ENCODE measurements at places on chromosomes 2 and 18. TPM values are rescaled to one million over a fixed set of nuclear protein-coding genes. Genes with fewer than 3 reads are reported as not detected.
A peak's percentile ranks its signal among the peaks of the same experiment; 100 is the strongest.

GRCh38 chr2:80591233-80591632, 286.7 kb upstream of the LRRTM1 start:
- no peaks in the 10 kb centered on the region for H3K4me1 ChIP-seq
- DNase-seq: no peak
- no peaks in the 10 kb centered on the region for H3K27me3 ChIP-seq
- H3K4me3 ChIP-seq: no peak overlapping the region
- H3K36me3 ChIP-seq: no peaks in the 10 kb centered on the region

- H3K27ac ChIP-seq: no peak overlapping the region
- H3K36me3 ChIP-seq: no peaks in the 10 kb centered on the region
- no peaks in the 10 kb centered on the region for H3K4me1 ChIP-seq
- no peaks in the 10 kb centered on the region for H3K27me3 ChIP-seq
Observed at GRCh38 chr2:212360068-212360460, 178.5 kb downstream of the ERBB4 start.

DNA sequence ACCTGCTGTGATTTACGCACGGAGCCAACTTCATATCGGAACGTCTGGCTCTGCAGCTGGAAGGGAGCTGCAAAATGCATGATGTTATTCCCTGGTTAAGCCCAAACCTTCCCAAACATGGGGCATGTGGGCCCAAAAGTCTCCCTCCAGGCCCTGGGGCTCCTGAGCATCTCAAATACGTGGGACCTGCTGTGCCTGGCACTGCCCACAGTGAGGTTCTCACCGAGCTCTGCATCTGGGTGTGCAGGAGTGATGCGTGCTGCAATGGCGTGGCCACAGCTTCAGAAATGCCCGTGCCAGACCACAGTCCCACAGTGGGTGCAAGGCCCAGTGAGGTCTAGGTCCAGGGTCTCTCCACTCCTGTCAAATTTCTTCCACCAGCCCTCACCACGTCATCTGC, 503.3 kb downstream of the EIPR1 start:
- H3K27me3 ChIP-seq: no peaks in the 10 kb centered on the region
- DNase-seq: no peak
- no peaks in the 10 kb centered on the region for H3K36me3 ChIP-seq
- no peaks in the 10 kb centered on the region for H3K4me1 ChIP-seq

DNA sequence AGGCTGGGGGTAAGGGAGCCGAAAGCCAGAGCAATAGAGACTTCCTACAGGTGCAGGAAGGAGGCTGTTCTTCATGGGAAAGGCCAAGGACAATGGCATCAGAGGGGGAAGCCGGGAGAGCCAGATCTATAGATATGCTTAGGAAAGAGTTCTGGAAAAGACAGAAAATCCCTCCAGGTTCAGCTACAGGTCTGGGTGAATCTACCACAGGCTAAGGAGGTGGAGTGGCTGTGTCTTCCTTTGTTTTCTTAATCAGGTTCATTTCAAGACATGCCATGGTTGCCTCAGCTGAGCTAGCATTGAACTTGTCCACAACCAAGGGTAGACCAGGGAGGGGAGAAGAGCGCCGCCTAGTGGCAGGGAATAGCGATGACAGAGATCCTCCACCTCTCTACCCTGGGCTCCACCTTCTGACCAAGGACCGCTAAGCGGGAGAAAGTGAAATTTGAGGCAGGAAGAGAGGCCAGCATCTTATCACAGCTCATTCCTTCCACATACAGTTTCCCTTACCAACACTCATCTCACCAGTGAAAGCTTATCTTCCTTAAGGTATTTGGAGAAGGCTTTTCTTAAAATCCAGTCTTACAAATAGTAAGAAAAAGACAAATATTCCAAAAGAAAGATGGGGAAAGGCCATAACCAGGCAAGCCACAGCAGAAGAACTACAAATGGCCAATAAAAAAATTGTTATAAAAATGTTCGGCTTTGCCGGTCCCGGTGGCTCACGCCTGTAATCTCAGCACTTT, 74.2 kb downstream of the VIT start:
- H3K4me3 ChIP-seq: no peak overlapping the region
- no peaks in the 10 kb centered on the region for H3K27me3 ChIP-seq
- no peak for DNase-seq
- H3K36me3 ChIP-seq: no peaks in the 10 kb centered on the region

DNA sequence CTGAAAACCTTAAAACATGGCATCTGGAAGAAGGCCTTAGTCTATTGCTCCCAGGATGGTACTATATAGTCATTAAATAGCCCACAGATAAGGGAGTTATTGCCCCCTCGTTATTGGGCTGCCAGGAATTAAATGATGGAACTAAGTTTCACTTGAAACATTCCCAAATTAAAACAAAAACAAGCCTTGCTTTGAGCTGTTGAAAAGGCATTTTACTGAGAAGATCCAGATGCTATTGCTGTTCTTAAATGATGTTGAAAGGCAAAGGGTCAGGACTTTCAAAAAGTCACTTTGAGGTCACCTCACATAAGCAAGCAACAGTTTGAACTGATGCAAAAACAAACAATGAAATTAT, 2.0 kb upstream of the AMMECR1L start:
- no peaks in the 10 kb centered on the region for H3K36me3 ChIP-seq
- H3K4me3 ChIP-seq: peak overlapping the region; percentile 67
- no peak for DNase-seq
- no peaks in the 10 kb centered on the region for H3K27me3 ChIP-seq
- H3K27ac ChIP-seq: no peak overlapping the region

- no peaks in the 10 kb centered on the region for H3K27me3 ChIP-seq
- no peak overlapping the region for H3K4me3 ChIP-seq
- peaks cover 9% of the 10 kb centered on the region for H3K4me1 ChIP-seq
- no peaks in the 10 kb centered on the region for H3K36me3 ChIP-seq
- H3K27ac ChIP-seq: no peak overlapping the region
Observed at GRCh38 chr2:210199186-210199765, 26.0 kb downstream of the ACADL start.

- no peak overlapping the region for H3K4me3 ChIP-seq
- peak; percentile 7 for DNase-seq
- no peaks in the 10 kb centered on the region for H3K27me3 ChIP-seq
- H3K36me3 ChIP-seq: peaks cover 21% of the 10 kb centered on the region
- H3K4me1 ChIP-seq: no peaks in the 10 kb centered on the region
- no peak overlapping the region for H3K27ac ChIP-seq
Observed at GRCh38 chr18:42030586-42031182, 75.7 kb downstream of the PIK3C3 start.

- no peak overlapping the region for H3K4me3 ChIP-seq
- DNase-seq: no peak
- H3K27ac ChIP-seq: no peak overlapping the region
- no peaks in the 10 kb centered on the region for H3K36me3 ChIP-seq
Observed at GRCh38 chr18:74140582-74140981, 7.1 kb downstream of the FBXO15 start.

DNA sequence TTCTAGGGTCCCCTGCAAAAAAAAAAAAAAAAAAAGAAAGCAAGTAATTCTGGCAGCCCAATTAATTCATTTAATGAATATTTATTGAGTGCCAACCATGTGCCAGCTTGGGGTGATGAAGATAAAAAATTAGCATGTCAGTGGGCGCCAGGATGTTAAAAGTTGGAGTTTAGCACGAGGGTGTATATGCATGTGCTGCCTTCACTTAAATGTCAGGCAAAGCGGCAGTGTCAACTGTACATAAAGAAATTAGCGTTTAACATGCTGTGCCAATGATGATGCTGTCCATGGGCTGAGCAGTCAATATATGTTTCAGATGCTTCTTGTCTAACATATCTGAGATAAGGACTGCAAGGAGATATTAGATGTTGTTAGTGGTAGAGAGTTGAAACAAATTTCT, 49.5 kb downstream of the ASAP2 start:
- H3K4me3 ChIP-seq: no peak overlapping the region
- no peaks in the 10 kb centered on the region for H3K36me3 ChIP-seq
- H3K27me3 ChIP-seq: no peaks in the 10 kb centered on the region
- no peak for DNase-seq
- H3K27ac ChIP-seq: no peak overlapping the region

DQX1 gene
- total RNA-seq: 0.73 TPM

GRCh38 chr2:212863185-212863588, 288.2 kb downstream of the IKZF2 start:
- H3K36me3 ChIP-seq: no peaks in the 10 kb centered on the region
- H3K4me3 ChIP-seq: no peak overlapping the region
- no peaks in the 10 kb centered on the region for H3K27me3 ChIP-seq
- H3K4me1 ChIP-seq: no peaks in the 10 kb centered on the region
- H3K27ac ChIP-seq: no peak overlapping the region

- no peak overlapping the region for H3K27ac ChIP-seq
- DNase-seq: no peak
- no peak overlapping the region for H3K4me3 ChIP-seq
- H3K36me3 ChIP-seq: no peaks in the 10 kb centered on the region
Observed at GRCh38 chr2:23498943-23499342, 114.0 kb downstream of the KLHL29 start.

GRCh38 chr2:162298669-162299335, 19.7 kb downstream of the IFIH1 start:
- no peaks in the 10 kb centered on the region for H3K27me3 ChIP-seq
- H3K36me3 ChIP-seq: no peaks in the 10 kb centered on the region
- H3K4me3 ChIP-seq: no peak overlapping the region
- DNase-seq: no peak

SERPINB4 gene
- total RNA-seq: not detected

DNA sequence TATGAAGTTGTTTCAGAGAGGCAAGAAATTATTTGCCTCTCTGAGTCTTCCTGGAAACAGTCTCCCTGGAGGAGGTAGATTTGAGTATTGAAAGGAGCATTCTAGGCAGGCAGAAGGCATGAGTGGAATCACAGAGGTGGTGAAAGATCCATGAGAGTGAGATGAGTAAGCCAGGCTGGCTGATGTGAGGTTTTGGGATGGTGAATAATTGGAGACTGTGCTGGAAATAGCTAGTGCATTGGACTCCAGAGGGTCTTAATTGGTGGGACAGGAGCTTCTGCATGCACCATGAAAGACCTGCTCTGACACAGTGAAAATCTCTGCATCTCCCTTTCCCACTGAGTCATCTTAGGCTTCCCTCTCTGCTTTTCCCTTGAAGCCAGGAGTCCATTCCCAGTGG, 46.3 kb downstream of the CDC42EP3 start:
- DNase-seq: peak; percentile 96
- peak overlapping the region; percentile 88 for H3K27ac ChIP-seq
- H3K27me3 ChIP-seq: no peaks in the 10 kb centered on the region
- no peaks in the 10 kb centered on the region for H3K36me3 ChIP-seq

AMER3 gene
- not detected for total RNA-seq

- H3K27ac ChIP-seq: no peak overlapping the region
- H3K36me3 ChIP-seq: peaks cover under 1% of the 10 kb centered on the region
- H3K4me1 ChIP-seq: peaks cover 5% of the 10 kb centered on the region
- no peak overlapping the region for H3K4me3 ChIP-seq
Observed at GRCh38 chr2:239119346-239120126, 271.7 kb downstream of the TWIST2 start.

DNA sequence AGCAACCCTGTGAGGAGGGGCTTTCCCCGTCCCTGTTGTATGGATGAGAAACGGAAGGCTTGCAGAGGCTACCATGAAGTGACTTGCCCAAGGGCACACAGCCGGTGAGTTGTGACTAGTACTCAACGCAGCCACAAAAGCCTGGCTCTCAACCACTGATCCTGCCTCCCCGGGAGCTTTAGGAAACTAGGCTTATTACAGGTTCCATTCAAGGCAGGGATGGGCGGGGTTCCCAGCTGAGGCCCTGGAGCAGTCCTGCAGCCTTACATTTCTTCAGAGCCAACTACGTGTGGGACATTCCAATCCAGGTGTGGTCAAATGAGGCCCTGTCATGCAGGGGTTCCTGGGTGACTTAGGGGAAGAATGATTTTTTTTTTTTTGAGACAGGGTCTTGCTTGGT, 59.6 kb downstream of the MEX3C start:
- no peak overlapping the region for H3K27ac ChIP-seq
- H3K27me3 ChIP-seq: no peaks in the 10 kb centered on the region
- H3K36me3 ChIP-seq: no peaks in the 10 kb centered on the region
- H3K4me3 ChIP-seq: no peak overlapping the region

COL4A4 gene
- 0.62 TPM for total RNA-seq

- H3K4me3 ChIP-seq: no peak overlapping the region
- H3K27ac ChIP-seq: no peak overlapping the region
- no peaks in the 10 kb centered on the region for H3K4me1 ChIP-seq
- H3K27me3 ChIP-seq: no peaks in the 10 kb centered on the region
- no peaks in the 10 kb centered on the region for H3K36me3 ChIP-seq
- DNase-seq: no peak
Observed at GRCh38 chr2:212911011-212911410, 240.4 kb downstream of the IKZF2 start.

GRCh38 chr2:43363120-43363519, 136.7 kb upstream of the ZFP36L2 start:
- H3K36me3 ChIP-seq: no peaks in the 10 kb centered on the region
- H3K27ac ChIP-seq: no peak overlapping the region
- H3K4me3 ChIP-seq: no peak overlapping the region

TTN gene
- 0.50 TPM for total RNA-seq

LIMS3 gene
- 3.2 TPM for total RNA-seq

DNA sequence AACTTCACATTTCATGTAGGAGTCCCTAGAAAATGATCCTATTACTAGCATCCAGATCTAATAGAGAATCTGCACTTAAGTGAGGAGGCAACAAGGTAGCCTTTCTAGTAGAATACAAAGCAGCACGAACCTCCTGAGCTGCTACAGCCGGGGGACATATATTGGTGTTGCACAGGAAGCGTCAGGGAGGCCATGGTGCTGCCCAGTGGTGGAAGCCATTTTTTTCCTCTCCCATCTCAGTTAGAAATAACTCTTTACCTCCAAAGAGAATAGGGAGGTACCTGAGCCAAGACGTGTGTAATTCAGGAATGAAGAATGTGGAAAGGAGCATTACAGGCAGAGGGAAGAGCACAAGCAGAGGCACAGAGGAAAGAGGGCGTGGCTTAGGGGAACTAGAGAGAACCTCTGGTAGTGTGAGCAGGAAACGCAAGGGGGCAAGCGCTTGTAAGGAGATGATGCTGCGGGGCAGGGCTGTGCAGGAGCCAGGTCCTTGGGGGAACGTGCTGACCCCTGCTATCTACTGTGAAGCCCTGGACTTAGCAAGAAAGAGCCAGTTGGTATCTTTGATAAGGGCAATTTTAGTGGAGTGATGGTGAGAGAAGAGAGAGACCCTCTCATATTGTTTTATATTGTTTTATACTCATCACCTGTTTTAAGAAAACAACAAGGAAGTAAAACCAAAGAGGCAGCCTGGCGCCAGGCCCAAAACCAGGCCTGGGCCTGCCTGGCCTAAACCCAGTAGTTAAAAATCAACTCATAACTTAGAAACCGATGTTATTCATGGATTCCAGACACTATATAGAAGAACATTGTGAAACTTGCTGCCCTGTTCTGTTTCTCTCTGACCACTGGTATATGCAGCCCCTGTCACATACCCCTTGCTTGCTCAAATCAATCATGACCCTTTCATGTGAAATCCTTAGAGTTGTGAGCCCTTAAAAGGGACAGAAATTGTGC, 50.0 kb upstream of the TTC39C start:
- DNase-seq: no peak
- H3K4me1 ChIP-seq: no peaks in the 10 kb centered on the region
- no peak overlapping the region for H3K4me3 ChIP-seq
- no peaks in the 10 kb centered on the region for H3K36me3 ChIP-seq
- H3K27me3 ChIP-seq: peaks cover 5% of the 10 kb centered on the region

- H3K27me3 ChIP-seq: no peaks in the 10 kb centered on the region
- no peak overlapping the region for H3K4me3 ChIP-seq
- no peak overlapping the region for H3K27ac ChIP-seq
- DNase-seq: no peak
Observed at GRCh38 chr18:22020127-22020866, 149.1 kb upstream of the GATA6 start.
